ENCODE measurements at places on chromosomes 4 and X.

GRCh38 chrX:136754651-136755050 is 26.1 kb downstream of the ARHGEF6 start:
- no peak for DNase-seq

DNA sequence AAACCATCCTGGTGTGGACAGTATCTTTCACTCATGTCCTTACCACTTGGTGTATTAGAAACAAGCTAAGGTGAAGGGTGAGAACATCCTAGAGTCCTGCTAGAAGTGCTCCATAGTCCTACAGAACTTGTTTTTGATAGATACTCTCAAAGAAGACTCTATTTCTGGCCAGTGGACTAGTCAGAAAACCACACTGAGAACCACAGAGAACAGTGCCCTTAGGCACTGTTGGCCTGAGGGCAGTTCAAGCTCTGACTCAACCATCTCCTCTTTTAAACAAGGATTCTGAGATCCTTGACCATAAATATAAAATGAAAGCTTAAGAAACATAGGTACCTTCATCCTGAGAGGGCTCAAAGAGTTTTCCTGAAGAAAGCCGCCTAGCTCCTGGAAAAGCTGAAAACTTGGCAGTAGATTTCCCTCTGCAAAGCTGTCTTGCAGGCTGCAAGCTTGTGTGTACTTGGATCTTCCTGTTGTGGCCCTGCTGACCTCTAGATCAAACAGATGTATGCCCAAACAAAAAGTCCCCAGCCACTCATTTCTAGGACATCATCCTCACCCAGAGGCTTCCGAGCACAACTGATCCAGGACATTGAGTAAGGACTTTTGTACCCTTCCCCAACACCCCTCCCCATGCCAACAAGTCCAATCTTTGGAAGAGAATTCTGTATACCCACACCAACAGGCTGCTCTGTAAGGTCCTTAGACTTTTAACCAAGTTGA is 111.6 kb upstream of the CXCL13 start:
- DNase-seq = no peak

- DNase-seq = no peak
Observed at GRCh38 chr4:9758641-9759317, 22.7 kb upstream of the DRD5 start.

- no peak for DNase-seq
Observed at GRCh38 chr4:144411119-144411518, 234.8 kb upstream of the HHIP start.

GRCh38 chr4:76708971-76709771 is 188.8 kb downstream of the SOWAHB start:
- no peak for DNase-seq

DNA sequence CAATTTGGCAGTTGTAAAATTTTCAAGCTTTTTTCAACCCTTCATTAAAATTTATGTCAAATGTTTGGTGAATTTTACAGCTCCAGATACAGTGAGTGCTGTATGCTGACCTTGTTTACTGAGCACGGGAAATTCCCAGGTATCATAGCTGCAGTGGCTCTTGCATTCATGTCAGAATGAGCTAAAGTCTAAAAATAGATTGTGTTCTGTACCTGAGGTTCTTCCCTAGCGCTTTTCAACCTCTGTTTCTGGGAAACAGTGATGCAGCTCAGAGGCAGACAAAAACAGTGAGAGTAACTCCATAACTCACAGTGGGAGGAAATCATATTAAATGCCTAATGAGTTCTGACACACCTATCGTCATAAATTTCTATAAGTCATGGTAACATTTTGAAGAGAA is 393.8 kb upstream of the GNPDA2 start:
- DNase-seq = no peak

DNA sequence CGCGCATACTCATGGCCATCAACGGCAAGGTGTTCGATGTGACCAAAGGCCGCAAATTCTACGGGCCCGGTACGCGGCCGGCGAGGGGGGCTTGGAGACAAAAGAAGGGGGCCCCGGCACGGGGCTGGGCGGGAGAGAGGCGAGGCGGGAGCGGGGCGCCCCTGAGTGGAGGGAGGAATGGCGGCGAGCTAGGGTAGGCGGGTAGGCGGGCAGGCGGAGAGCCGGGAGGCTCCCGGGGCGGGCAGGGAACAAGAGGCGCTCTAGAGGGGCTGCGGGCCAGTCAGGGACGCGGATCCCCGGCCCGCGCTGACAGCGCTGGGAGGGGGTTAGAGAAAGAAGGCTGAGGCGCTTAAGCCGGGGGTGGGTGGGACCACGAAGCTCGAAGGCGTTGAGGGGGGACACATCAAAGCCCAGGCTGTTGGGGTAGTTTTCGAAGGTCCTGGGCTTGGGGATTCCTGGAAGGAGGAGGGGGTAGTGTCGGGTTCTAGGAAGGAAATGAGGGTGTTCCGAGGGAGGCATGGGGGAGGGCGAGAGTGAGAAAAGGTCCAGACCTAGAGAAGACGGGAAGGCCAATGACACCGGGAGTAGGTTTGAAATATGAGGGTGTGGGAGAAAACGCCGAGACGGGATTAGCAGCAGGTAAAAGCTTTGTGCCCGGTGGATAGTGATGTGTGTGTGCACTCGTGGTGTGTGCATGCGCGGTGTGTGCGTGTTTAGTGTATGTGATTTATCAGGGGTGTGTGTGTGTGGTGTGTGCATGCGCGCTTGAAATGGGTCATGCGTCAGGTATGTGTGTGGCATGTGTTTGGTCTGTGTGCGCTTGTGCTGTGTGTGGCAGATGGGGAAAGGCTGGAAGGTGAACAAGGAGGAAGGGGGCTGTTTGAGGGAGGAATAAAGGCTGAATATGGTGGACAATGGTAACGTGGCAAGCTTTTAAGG is 807 bp downstream of the PGRMC1 start:
- DNase-seq = peak; percentile 65

GRCh38 chr4:143184217-143184502 is 557 bp upstream of the USP38 start:
- DNase-seq = no peak

DNA sequence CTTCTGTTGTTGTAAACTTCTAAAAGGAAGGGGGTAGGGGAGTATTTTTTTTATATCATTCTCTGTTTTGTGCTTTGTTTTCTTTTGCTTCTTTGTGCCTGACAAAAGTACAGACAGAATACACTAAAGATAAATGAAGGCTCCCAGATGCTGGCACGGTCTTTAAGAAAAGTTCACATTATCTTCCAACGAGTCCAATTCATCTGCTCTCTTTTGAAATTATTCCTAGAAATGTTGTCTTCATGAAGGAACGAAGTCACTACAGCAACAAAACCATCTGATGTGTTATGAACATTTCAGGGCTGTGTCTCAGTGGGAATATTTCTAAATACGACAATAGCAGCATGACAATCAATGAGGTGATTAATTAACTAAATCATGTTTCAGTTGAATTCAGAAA is 813.8 kb upstream of the HTR2C start:
- no peak for DNase-seq

GRCh38 chrX:108165383-108166111 is 74.0 kb downstream of the ATG4A start:
- peak; percentile 70 for DNase-seq

- DNase-seq = no peak
Observed at GRCh38 chrX:75155447-75155826, 646 bp downstream of the ABCB7 start.

- peak; percentile 8 for DNase-seq
Observed at GRCh38 chrX:149511081-149511480, 6.0 kb upstream of the IDS start.

DNA sequence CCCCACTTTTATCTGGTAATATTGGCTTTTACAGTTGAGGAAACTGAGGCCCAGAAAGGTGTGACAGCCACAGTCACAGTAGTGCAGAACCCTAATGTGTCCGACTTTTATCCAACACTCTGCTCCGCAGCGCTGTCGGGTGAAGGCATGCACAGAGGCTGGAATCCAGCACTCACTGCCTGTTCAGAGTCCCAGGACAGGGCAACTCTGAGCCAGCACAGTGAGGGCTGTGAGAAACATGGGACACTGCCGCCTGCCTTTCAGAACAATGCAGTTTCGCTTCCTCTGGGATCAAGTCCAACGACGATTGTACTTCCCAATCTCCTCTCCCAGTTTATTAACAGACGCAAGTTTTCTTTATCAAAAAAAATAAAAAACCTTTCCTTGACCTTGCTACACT is 41.9 kb upstream of the PDGFRA start:
- DNase-seq = no peak

- DNase-seq = no peak
Observed at GRCh38 chrX:153538424-153538823, 21.0 kb downstream of the ATP2B3 start.

DNA sequence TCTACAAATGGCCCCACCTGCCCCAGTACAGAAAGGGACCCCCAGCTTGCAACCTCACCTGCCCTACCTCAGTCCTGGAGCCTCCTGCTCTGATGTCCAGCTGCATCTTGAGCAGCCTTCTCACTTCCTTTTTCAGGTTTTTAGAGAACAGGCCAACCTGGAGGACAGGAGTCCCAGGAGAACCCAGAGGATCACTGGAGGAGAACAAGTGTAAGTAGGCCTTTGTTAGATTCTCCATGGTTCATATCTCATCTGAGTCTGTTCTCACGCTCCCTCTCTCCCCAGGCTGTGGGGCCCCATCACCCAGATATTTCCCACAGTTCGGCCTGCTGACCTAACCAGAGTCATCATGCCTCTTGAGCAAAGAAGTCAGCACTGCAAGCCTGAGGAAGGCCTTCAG is 3.6 kb downstream of the MAGEA11 start:
- no peak for DNase-seq

GRCh38 chr4:153623491-153623890 is 60.6 kb upstream of the TLR2 start:
- DNase-seq = no peak

- DNase-seq = no peak
Observed at GRCh38 chr4:168924667-168925066, 85.4 kb downstream of the CBR4 start.

DNA sequence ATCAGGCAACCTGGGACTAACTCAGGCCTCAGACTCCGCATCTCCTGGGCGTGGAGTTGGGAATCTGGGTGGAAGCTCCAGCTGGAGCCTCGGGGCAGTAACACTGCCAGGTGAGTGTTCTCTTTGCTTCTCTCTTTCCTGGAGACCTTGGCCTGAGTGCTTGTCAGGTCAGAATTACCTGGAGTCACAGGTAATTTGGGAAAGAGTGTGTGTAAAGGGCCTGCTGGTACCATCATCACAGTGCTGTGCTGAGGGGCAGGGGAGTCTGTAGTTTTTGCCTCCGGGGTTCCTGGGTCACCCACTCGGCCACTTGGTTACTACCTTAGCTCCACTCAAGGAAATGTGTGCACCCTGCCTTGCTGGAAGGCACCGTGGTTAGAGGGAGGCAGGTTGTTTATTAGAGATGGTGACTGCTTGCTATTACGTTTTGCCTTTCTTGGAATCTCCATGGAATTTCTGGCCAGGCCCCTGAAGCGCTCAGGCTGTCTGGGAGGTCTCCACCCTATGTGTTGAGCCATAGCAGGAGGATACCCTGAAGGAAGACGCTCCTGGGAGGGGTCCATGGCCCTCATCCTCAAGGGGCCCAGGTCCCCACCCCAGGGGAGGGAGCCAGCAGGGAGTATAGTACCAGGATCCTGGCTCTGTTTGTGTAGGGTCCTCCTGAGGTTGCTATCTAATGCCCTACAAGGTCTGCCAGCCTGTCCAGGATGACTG is 2.9 kb downstream of the GPR78 start:
- DNase-seq = no peak

DNA sequence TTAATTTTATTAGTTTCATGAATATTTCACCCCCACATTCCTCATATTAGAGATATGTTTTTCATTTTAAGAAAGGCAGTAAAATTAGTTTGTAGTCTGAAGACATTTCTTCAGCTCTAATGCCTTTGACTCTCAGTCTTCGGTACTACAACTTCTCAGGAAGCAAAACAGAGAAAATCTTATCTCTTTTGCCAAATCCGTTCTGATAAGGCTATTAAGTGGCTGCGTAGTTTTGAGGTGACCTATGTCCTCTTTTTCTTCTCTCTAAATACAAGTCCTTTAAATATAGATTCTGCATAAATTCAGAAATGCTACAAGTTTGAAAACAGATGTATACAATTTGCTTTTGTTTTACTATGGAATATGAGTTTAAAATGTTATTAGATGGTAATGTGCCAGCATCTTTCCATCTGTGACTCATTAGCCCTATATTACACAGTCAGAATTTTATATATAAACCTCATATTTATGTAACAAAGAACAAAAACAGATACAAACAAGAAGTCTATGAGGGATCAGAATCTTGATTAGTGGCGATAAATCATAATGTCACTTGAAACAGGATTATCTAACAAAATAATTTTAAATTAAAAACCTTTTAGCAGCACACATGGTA is 181.2 kb upstream of the ETNPPL start:
- DNase-seq = peak; percentile 59

DNA sequence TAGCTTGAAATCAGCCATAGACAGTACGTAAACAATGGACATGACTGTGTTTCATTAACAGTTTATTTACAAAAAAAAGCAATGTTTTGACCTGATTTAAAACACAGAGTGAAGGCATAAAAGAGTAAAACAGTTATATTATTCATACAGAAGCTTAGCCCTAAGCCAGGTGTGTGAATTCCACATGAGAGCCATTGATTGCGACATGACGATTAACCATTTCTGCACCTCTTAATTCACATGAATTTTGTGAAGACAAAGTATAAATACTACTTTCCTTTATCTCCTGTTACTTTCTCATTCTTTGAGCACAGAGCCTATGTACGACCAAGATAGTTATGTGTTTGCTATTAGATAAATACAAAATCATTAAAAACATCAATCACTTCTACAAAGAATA is 55.0 kb upstream of the MAGEB18 start:
- DNase-seq = no peak

- no peak for DNase-seq
Observed at GRCh38 chr4:120841580-120841979, 80.9 kb downstream of the PRDM5 start.

DNA sequence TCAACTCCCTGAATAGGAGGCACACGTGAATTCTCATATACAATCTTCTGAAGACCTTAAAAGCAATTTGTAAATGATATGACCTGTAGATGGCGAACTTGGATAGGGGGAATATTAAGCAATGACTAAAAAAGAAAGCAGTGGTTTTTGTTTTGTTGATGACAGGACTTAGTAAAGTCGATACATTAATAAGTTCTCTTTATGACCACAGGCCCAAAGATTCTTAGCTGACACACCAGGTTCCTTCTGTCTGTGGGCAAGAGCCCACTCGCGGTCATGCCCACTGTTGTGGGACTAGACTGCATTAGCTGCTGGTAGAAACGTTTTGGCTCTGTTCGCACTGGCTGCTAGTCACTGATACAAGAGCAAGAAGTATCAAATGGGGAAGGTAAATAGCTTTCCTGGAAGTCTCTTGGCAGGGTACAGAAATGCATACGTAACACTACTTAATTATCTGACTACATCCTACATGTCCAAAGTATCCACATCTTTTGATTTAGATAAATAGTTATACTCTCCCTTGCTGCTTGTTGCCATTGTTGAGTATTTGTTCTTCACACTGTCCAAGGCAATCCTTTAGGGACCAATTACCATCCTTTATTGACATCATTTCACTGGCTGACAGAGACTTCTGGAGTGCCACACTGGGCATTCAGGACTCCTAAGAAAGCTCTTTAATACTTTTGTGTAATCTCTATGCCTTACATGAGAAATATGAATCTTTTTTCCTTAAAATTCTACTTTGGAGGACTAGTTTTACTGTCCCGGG is 31.0 kb downstream of the ALPK1 start:
- DNase-seq = peak; percentile 61

- no peak for DNase-seq
Observed at GRCh38 chr4:139602776-139603360, 46.8 kb upstream of the SETD7 start.

- DNase-seq = no peak
Observed at GRCh38 chr4:103457566-103457965, 259.4 kb upstream of the CENPE start.

GRCh38 chr4:1367230-1367935 is 20.4 kb downstream of the UVSSA start:
- no peak for DNase-seq

GRCh38 chrX:13759152-13759718 is 24.7 kb downstream of the OFD1 start:
- no peak for DNase-seq
